NCI-H1694 (cell line): ENCODE measurements at places on chromosomes 5 and 9.
A peak's percentile ranks its signal among the peaks of the same experiment; 100 is the strongest.

DNA sequence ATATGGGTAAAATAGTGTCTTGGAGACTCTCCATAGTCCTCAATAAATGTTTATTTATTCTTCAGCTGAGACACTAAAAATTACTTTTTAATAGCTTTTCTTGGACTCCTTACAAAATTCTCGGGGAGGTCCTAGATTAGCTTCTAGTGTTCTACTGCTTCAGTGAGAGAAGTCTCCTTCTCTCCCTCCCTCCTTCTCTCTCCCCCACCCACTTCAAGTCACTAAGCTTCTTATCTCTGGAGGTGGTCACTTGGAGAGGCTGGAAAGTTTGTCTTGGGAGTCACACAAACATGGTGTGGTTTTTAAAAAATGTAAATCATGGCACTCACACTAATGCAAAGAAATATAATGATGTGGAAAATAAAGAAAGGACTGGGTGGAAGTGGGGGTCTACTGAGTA is 64.1 kb downstream of the SEMA6A start:
- DNase-seq: no peak

GRCh38 chr5:67291671-67292070 is 95.1 kb upstream of the CD180 start:
- DNase-seq: no peak

- DNase-seq: peak; percentile 13
These were observed 54.0 kb upstream of the LARP1 start for GRCh38 chr5:154701181-154701580.

DNA sequence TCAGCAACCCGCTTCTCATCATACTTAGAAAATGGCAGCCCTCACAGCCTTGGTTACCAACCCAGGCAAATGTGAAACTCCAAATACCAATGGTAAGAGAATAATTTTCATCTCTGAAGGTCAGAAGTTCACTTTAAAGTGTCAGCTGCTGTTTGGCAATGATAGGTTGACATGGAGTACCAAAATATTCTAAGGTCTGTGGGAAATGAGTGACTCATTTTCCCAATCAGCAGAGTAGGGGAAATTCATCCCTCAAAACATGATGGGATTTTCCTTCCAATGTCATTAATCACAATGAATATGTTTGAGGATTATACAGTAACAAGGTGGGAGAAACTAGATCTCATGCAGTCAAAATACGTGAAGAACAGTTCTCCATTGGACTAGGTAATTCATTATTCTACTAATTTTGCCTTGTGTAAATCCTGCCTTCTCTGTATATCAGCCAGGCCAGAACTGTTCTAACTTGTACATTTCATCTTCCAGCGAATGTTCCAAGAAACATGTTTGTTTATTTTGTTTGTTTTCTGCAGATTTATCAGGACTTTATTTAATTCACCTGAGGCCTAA is 53.1 kb upstream of the ERBIN start:
- no peak for DNase-seq

- no peak for DNase-seq
These were observed 145.1 kb upstream of the IRX4 start for GRCh38 chr5:2027790-2028189.

- DNase-seq: no peak
These were observed 502.7 kb downstream of the TLE4 start for GRCh38 chr9:80074439-80074838.

- DNase-seq: no peak
These were observed 101.3 kb upstream of the EGFLAM start for GRCh38 chr5:38157024-38157423.

DNA sequence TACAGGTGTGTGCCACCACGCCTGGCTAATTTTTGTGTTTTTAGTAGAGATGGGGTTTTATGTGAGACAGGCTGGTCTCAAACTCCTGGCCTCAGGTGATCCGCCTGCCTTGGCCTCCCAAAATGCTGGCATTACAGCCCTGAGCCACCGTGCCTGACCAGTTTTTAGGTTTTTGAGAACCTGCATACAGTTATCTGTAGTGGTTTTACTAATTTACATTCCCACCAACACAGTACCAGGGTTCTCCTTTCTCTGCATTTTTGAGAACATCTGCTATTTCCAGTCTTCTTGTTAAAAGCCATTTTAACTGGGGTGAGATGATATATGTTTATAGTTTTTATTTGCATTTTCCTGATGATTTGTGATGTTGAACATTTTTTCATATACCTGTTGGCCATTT is 12.8 kb downstream of the DMXL1 start:
- DNase-seq: no peak

- no peak for DNase-seq
These were observed 907 bp downstream of the HMCN2 start for GRCh38 chr9:130266236-130267098.

GRCh38 chr5:156560002-156560401 is 233.0 kb downstream of the SGCD start:
- no peak for DNase-seq

DNA sequence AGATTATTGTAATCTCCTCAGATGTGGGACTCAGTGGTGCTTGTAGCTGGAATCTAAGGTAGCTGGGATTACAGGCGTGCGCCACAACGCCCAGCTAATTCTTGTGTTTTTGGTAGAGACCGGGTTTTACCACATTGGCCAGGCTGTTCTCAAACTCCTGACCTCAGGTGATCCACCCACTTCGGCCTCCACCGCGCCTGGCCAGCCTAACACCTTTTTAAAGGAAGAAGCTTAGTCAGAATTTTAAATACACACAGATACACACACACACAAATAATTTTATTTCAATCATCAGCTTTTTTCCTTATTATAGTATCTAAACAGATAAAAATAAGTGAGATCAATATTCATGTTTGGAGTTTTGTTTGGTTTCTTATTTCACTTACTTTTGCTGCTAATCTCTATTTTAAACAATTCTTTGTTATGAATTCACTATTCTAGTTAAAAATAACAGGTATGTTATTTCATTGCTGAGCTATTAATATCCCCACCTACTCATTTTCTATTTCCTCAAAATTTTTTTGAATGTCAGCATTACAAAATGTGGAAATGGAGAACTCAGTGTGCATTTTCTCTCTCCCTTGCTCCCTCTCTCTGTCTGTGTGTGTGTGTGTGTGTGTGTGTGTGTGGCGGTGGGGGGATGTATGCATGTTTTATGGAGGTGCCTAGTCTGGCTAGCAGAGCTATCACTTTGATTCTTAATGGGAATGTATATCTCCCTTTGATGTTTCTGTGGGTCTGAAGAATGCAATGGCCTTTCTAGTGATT is 960.6 kb upstream of the DMAC1 start:
- DNase-seq: no peak

DNA sequence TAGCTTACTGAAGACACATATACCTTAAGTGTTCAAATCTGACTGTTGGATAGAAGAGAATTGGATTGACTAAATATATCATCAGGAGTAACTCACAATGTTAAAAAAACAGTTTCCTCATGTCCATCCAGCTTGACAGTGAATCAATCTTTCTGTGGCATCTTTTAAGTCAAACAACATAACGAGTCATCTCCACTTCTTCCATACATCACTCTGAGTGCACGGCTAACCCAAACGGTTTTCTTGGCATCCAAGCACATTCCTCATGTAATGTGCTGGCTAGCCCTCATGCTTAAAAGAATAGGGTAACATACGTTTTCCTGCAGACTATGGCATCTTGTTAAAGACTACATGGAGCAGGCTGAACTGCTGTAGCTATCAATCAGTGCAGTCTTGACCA is 291.5 kb upstream of the TRPC7 start:
- no peak for DNase-seq

- DNase-seq: no peak
These were observed 23.6 kb upstream of the MYORG start for GRCh38 chr9:34400275-34400674.

DNA sequence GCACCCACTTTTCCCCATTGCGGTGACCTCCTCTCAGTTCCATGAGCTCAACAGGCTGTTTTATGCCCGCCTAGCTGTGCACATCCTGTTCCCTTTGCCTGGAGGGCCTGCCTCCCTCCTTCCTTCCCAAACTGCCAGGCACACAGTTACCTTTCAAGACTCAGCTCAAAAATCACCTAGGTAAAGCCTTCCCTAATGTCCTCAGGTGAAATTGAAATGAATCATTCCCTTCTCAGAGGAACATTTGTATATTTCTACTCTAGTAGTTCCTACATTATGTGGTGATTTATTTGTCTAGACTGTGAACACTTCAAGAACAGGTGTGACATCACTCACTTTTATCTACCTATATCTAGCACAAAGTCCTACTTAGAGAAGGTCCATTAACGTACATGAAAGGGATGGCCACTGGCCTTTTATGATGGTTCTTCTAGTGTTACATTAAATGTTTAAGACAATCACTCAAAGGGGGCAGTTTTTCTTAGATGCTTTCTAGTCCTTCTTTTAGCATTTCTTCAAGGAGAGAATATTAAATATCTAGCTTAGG is 103.5 kb upstream of the EQTN start:
- no peak for DNase-seq

DNA sequence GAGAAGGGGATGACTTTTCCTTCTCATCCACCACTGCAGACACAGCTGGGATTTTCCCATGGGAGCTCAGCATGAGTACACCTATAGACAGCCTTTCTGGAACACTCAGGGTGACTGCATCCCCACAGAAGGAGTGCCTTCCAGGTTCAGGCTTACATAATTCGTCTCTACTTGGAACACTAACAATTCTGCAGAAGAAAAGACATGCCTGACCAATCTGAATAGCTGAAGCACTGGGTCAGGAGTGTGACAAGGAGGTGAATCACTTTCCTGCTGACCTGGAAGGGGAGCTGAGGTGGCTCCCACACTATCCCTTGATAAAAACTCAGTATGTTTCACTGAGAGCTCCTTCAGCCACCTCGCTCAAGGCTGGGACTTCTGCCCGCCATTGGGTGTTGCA is 425.3 kb downstream of the TLR4 start:
- no peak for DNase-seq

- no peak for DNase-seq
These were observed 647.7 kb upstream of the WWC1 start for GRCh38 chr5:167643631-167644280.

DNA sequence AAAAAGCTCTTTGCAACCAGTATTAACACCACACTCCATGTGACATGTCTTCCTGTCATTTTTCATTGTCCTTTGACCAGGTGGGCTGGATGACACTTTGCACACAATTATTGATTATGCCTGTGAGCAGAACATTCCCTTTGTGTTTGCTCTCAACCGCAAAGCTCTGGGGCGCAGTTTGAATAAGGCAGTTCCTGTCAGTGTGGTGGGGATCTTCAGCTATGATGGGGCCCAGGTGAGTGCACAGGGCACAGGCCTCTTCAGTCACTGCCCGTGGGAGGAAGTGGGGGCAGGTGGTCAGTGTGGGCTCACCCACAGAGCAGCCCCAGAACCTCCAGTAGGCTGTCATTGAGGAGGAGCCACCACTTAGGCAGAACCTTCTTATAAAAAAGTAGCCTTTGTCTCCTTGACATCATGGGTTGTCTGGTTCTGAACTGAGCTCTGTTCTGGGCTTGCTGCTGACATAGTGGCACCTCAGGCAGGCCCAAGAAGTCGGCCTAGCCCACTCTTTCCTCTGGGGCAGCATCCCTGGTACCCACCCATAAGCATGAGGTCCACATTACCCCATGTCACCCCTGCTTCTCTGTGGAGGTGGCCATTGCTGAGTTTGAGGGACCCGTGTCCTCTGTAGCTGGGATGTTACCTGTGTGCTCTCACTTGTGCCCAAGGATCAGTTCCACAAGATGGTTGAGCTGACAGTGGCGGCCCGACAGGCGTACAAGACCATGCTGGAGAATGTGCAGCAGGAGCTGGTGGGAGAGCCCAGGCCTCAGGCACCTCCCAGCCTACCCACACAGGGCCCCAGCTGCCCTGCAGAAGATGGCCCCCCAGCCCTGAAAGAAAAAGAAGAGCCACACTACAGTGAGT is 39.3 kb downstream of the SECISBP2 start:
- no peak for DNase-seq

DNA sequence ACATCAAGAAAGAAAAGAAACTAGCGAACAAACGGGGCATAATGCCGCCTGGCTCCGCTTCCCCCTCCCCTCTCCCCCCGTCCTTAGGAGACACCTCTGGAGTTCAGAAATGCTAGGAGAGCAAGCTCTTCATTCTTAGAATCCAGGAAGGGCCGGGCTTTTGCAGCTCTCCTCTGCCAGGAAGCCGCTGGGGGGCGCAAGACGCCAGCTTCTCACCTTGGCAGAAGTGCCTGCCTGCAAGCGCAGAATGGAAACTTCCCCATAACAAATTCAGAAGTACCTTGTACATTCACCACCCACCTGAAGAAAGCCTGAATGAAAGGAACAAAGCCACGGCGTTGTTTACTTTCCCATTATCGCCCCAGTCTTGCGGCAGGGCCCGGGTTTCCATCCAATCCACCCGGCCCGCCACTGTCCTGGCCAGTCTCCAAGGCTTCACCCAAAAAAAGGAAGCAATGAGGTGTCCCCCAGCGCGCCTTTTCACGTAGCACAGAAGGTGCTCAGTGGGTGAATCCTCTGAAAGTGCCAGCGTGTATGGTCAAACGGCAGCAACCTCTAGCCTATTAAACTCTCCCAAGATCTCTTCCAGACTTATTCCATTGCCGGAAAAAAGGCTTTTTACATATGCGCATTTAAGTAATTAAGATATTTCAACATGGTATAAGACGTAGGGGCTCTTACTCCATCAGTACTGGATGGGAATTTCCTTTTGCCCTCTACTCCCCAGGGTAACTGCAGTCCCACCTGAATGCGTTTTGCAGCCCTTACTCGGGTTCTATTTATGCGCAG is 1.6 kb upstream of the GADD45G start:
- peak; percentile 71 for DNase-seq

DNA sequence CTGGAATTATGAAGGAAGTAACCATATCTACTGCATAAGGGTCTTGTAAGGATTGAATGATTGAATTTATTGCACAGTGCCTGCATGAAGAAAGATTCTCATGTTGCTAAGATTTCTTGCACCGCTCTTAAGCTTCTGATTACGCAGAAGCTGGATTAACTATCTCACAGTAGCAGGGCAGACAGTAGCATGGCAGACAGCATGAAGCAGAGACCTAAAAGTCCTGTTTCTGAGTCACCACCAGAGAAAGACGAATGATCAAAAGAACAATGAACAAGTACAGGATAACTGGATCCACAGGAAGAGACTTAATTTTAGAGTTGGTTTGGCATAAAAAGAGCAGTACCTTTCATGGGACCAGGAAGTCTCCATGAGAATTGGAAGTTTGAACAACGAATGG is 142.4 kb downstream of the MAPKAP1 start:
- no peak for DNase-seq

DNA sequence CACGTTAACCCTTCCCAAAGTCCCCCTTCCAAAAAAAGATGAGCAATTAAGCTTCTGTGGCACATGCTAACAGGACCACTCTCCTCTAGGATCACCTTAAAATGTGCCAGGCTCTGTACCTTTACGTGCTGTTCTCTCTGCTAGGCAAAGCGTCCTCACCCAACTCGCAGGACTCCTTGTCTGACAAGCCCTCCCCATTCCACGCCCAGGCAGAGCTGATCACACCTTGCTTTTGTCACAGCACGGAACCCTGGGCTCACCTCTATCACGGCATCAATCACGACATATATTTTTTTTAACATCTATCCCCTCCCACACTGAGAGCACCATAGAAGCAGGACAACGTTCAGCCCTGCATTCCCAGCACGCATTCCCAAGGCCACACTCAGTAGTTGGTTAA is 47.1 kb downstream of the CDK5RAP2 start:
- no peak for DNase-seq

- no peak for DNase-seq
These were observed 55.6 kb downstream of the RXRA start for GRCh38 chr9:134381671-134382516.
